ENCODE measurements at places on chromosomes 1 and 21. TPM values are rescaled to one million over a fixed set of nuclear protein-coding genes. Genes with fewer than 3 reads are reported as not detected.

Gene DCST1
- total RNA-seq: not detected

DNA sequence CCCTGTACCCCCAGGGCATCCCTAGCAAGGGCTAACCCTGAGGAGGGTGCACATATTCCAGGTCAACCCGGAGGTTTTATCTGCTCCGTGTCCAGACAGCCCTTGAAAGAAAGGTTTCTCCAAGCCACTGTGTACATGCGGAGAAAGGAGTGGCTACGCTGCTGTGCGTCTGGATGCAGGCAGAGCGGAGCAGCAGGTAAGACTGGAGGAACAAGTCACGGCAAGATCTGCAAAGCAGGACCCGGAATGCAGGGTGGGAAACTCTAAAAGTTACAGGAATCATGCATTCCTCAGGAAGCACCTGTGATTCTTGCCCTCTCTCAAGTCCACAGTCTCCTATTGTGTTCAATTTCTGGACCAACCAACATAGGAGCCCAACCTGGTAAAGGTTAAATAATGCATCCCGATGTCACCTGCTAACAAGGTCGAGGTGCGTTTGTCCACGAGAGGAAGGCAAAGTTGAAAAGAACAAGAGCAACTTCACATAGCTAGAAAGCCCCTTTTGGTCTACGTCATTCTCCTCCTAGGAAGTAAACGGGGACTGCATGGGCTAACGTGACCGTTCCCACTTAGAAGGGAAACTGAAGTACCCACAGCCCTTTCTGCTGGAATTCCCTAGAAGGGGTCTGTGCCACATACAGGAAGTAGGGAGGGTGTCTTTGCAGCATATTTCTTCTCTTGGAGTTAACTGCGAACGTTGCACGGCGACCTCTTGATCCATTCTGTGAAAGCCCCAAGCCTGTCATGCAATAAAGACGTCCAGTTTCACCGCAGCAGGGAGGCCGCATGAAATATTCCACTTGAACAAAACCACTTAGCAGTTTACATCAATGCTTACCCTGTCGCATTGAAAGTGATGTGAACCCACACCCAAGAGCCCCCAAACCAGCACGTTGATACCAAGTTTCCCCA, 5.8 kb downstream of the TIAM1 start:
- DNase-seq: no peak

DNA sequence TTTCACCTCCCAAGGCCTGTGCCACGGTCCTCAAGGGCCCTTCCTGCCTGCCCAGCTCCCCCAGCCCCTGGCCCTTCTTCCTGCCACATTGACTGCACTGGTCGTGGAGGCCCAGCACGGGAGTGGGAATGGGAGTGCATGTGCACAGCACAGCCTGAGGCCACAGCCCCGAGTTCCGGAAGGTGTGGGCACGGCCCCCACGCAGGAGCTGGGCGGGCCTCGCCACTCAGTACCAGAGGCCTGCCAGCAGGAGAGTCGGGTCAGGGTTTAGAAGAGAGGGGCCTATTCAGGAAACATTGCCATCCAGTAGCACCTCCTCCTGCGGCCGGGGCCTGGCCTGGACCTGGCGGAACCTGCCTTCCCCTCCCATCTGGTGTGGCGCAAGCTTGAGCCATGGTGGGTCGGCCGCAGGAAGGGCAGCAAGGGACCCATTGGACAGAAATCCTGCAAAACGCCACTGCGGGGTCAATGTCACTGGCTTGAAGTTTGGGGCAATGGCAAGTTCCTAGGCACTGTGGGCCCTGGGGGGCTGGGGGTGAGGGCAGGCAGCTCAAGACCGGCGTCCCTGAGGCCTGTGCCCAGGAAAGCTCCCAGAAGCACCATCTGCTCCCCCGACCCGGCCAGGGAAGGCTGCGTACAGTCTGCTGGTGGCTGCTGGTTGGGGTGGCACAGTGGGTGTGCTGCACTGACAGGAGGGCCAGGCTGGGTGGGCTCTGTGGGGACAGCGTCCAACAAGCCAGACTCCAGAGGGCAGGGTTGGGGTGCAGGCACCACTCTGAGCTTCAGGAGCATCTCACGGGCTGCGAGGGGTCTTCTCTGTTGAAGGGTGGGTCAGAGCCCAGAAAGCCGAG, 1.8 kb upstream of the TMEM52 start:
- DNase-seq: no peak

DNA sequence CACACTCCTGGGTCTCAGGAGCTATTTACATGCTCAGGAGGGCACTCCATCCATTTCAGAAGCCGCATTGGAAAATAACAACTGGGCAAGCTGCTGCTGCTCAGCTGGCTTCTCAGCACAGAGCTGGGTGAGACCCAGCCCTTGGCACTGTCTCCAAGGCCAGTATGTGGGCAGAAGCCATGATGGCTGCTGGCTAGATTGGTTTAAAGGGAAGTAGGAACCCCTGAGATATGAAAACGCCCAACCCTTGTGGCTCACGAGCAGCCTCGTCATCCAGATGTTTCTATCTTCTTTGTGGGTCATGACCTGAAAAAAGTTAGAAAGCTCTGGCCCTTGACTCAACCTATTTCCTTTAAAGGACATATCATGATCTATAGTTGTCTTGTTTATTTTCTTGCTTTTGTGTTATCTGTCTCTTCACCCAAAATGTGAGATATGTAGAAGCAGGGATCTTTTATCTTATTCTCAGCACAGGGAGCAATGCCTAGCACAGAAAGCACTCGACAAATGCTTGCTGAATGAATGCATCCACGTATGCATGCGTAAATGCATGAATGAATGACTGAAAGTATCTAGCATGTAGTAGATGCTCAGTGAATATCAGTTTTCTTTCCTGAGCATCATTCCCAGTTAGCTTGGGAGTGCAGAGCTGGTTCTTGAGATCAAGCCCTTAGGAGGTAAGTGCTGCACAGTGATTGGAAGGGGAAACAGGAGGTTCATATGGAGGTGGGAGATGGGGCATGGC, 11.6 kb downstream of the MYBPH start:
- DNase-seq: no peak

- DNase-seq: no peak
Measured at GRCh38 chr1:19000065-19000464, 43.6 kb upstream of the IFFO2 start.
